Liver (tissue), 10 donors: ENCODE measurements at places on chromosomes 7 and 10. TPM values are rescaled to one million over a fixed set of nuclear protein-coding genes. Genes with fewer than 3 reads are reported as not detected.

The HYAL4 gene
- polyA plus RNA-seq: not detected

The SNX10 gene
- 15.9 TPM for polyA plus RNA-seq

The FKBP6 gene
- not detected for polyA plus RNA-seq

The MNX1 gene
- 0.08 TPM for polyA plus RNA-seq

The ACSM6 gene
- polyA plus RNA-seq: not detected

The KCND2 gene
- 0.02 TPM for polyA plus RNA-seq

DNA sequence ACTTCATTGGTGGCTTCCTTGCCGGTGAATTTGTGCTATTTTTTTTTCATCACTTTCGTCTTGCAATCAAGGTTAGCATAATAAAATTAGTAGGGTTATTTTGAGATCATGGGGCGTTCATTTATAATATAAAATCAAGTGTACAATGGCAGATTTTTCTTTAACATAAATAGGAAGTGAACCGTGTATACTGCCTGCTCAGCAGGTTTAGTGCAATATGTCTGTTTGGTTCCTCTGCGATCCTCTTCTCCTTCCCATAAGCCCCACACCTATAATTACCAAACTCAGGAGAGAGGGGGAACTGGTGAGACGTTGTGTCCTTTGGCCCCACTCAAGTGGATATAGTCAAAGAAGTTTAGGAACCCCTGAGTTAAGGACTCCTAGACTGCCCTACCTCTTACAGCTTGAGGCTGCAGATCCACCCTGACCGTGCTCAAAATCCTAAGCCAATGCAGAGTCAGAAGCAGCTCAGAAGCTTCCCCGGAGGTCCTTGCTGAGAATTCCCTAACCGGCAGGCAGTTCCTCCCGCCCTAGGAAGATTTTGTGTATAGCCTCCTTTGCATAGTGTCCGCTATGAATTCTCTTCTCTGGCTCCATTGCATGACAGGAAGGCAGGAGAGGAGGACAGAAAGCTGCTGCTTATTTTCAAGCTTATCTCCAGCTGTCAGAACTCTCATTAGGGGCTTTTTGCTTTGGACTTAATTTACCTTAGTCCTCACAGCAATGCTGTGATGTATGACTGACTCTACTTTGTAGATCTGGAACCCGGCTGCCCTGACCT is 41.5 kb downstream of the PYROXD2 start:
- DNase-seq: no peak

DNA sequence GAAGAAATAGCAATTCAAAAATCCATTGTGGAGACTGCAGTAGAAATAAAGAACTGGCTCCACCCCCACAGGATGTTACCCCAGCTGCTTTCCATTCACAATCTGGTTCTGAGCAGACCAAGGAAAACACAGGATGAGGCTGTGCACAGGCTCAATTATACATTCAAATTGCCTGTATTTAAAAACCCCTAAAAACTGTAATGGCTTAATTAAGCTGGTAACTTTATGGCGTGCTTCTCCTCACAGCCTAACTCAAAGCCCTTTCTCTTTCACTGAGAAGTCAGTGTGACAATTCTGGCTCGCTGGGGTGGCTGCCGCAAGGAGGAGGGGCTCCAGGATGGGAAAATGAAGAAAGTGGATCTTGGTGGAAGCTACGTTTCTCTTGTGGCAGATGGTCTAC is 1191.1 kb downstream of the SORCS1 start:
- no peak for DNase-seq

DNA sequence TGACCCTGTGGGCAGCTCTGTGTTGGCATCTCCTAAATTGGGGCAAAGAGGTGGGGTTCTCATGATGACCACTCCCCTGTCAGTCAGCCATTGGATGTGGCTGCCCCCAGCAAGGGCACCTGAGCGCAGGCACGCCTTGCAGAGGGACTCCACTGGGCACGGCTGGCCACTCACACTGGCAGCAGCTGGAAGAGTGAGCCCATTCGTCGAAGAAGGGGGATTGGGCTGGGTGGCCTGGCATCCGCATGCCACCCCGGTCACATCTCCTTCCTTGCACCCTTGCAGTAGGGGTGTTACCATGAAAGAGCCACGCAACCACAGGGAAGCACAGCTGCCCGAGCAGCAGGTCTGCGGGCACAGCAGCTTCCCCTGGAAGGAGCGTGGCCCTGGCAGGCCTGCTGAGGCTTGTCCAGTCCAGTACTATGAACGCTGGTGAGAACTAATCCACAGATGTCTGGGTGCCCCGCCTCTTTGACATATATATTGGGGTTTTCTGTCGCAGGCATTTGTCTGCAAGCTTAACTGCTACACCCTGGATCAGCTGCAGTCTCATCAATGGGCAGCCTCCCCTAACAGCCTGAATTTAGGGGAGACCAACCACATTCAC is 25.7 kb upstream of the GRB10 start:
- no peak for DNase-seq

- peak; percentile 32 for DNase-seq
Observed at GRCh38 chr10:46266306-46266985, 20.4 kb upstream of the ANTXRL start.

DNA sequence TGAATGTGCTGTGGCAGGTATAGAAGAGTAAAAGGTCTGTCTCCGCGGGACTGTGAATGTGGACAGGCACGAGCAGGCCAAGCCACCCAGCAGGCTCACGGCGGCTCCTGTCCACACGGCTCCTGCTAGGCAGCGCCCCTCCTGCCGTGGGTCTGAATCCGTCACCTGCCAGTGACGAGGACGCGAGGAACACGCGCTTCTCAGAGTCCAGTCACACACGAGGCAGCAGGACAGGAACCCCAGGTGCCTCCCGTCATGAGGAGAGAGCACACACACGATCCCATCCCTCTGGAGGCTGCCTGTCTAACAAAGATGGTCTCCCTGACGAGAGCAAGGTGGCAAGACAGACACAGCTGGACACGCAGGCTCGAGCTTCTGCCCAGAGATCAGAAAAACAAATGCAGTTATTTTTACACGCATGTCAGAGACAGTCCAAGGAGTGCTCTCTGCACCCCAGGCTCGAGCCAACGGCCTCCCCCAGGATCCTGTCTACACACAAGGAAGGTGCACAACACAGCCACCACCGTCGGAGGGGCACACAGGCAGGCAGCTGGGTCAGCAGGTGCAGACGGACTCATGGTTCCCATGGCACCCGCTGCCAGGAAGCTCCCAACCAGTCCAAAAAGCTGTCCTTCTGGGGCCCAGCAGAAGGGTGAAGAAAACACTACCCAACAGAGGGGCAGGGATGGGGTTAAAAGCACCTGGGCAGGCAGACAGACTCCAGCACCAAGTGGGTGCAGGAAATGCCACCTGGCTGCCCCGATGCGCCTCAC is 103.2 kb downstream of the MAD1L1 start:
- no peak for DNase-seq

DNA sequence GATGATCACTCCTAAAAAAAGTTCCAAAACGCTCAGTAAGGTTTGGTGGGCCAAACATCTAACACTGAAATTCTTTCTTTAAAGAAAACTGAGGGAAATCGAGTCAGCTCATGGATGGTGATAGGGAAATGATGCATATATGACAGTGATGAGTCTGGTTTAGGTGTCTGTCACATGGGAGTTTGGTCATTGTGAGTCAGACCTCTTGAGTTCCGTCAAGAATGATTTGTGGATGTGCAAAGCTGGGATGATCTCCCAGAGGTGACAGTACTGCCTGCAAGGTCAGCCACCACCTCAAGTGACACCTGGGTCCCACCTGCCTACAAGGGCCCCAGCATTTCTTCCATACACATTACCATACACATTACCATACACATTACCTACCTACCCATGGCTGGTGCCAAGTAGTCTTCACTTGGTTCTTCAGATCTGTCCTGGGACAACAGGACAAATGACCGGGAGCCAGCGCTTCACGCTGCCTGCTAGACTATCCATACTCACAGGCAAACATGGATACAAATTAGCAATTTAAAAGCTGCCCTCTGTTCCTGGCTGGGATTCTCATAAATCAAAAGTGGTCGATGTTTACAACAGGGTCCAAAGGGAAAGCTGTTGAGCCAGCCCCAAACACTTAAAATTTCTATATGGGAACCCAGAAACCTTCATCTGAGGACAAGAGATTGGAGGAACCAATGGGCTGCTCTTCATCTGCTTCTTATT is 128.4 kb downstream of the ADAM12 start:
- no peak for DNase-seq

GRCh38 chr7:68965351-68965750 is 632.9 kb upstream of the AUTS2 start:
- no peak for DNase-seq

GRCh38 chr7:80253653-80254052 is 119.0 kb downstream of the GNAI1 start:
- DNase-seq: no peak

DNA sequence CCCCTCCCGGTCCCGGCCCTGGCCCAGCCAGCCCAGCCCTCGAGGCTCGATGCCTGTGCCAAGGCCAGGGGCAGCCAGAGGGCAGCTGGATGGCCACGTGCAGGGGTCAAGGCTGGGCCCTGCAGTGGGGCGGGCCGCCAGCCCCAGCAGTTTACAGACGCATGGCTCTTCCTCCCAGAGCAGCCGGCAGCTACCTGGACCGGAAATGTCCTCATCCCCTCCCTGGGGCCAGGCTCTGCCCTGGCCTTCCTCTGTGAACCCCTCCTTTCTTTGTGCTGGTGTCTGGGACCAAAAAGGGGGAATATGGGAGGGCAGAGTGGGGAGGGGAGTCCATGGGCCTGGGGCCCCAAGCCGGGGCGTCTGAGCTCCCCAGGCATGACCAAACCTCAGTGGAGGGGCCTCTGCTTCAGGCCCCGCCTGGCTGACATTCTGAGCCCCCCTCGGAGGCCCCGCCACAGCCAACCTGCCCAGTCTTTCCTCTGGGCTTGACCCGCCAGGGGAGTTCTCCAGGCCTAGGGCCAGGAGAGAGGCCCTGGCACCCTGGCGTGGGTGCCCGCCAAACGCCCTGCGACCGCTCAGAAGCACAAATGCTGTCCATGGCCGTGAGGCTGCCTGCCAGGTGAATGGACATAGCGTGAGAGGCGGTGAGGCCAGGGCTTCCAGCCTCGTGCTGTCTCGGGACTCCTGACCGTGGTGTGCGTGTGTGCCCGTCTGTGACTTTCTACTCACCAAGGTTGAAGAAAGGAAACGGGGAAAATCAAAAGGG is 24.7 kb upstream of the AMZ1 start:
- DNase-seq: no peak

GRCh38 chr10:113765910-113766309 is 14.4 kb downstream of the PLEKHS1 start:
- DNase-seq: no peak

GRCh38 chr7:88922944-88923343 is 127.4 kb upstream of the TEX47 start:
- no peak for DNase-seq

- no peak for DNase-seq
Observed at GRCh38 chr10:20132816-20133215, 316.6 kb downstream of the PLXDC2 start.
